Omental fat pad (tissue), 4 donors: ENCODE measurements at places on chromosomes 7 and 10. TPM values are rescaled to one million over a fixed set of nuclear protein-coding genes. Genes with fewer than 3 reads are reported as not detected.

DNA sequence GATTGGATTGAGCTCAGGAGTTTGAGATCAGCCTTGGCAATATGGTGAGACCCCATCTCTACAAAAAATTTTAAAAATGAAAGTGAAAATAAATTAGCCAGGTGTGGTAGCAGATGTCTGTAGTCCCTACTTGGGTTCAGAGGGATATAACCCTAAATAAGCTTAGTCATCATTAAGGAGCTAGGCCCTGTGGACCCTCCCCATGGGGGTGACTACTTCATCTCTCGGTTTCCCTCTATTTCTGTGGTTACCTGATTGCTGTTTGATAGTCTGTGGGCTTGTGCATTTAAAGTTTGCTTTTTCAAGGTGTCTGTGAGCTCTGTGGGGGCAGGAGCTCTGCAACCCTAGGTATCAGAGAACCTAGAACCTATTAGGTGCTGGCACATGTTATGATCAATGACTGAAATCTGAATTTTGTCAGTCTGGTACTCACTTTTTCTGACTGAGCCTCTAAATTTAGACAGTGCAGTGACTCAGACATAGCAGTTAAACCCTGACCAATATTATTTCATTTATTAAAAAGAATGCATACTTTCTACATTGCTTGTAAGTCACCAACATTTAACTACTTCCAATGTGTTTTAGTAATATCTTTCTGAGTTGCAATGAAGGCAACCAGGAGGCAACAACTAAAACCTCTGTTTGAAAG lies 8.1 kb upstream of the CUZD1 start:
- DNase-seq, result no peak

DNA sequence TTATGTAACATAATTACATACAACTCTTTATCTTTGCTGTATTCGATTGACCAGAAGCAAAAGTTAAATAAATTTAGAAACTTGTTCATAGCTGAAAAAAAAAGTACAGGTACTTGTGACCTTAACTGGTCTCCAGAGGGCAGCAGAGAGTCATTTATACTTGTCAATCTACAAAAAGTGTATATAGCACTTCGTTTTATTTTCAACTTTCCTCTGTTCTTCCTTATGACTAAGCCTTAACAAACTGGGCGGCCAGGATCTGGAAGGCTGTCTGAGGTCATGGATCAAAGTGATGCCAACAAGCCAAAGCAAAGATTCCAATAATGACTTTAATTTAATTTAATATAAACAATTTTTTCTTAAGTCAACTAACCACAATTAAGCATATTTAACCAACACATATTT lies 29.8 kb downstream of the C10orf67 start:
- peak; percentile 57 for DNase-seq

- DNase-seq, result no peak
Measured at GRCh38 chr10:112739592-112740353, 210.3 kb upstream of the TCF7L2 start.

- DNase-seq, result no peak
Measured at GRCh38 chr10:18501198-18501597, 150.2 kb downstream of the NSUN6 start.

GRCh38 chr10:92914478-92915325 lies 66.4 kb downstream of the EXOC6 start:
- DNase-seq, result no peak

DNA sequence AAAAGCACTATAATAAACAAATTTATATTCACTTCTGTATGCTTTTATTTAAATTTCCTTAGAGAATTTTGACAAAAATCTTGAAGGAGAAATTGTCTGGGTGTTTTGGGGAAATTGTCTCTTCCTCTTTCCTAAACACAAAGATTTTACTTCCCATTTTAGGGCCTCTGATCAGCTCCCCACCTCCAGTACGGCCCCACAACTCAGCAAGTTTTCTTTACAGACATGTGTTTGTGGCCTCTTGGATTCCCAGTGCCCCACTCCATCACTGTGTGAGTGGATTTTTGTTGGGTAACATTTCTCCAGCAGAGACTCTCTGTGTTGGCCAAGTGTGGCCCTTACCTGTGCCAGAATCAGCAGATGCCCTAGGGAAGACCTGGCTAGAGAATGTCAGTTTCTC lies 182.8 kb upstream of the CDC14C start:
- no peak for DNase-seq

DNA sequence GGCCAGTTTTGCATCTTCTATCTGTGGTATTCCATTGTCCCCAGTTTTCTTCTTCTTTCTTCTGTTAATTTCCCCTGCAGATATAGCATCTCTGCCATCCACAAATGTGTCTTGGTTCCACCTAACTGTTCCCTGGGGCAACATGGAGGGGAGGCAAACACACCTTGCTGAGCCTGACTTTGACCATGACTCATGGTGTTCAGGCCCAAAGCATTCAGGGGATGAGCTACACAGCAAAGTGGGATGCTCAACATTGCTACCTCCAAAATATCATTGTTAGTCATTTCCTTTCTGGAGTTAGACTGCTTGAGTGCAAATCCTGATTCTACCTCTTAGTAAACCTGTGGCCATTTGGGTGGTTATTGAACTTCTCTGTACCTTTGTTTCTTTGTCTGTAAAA lies 542.7 kb downstream of the LRMDA start:
- DNase-seq, result no peak

- no peak for DNase-seq
Measured at GRCh38 chr10:32051926-32052325, 4.3 kb downstream of the KIF5B start.

The AKR1B15 gene
- not detected for total RNA-seq

The SPDYE1 gene
- not detected for total RNA-seq

The ADAM22 gene
- 0.82 TPM for total RNA-seq

The ZNF786 gene
- 3.0 TPM for total RNA-seq
